ENCODE measurements at places on chromosomes 3 and 15. TPM values are rescaled to one million over a fixed set of nuclear protein-coding genes. Genes with fewer than 3 reads are reported as not detected.

Gene GOLGA8R
- polyA plus RNA-seq = not detected

Gene VPS8
- 20.4 TPM for polyA plus RNA-seq

Gene TLNRD1
- polyA plus RNA-seq = 10.6 TPM

Gene GOLGA8O
- polyA plus RNA-seq = not detected

Gene NPAP1
- 0.03 TPM for polyA plus RNA-seq

Gene ADAMTS9
- polyA plus RNA-seq = 15.4 TPM

Gene SERPINI1
- 0.92 TPM for polyA plus RNA-seq

Gene FBXL22
- 1.2 TPM for polyA plus RNA-seq

Gene ZNF619
- polyA plus RNA-seq = 1.2 TPM

Gene SLC38A3
- not detected for polyA plus RNA-seq

Gene UBR1
- polyA plus RNA-seq = 9.4 TPM

Gene OR5K4
- not detected for polyA plus RNA-seq

Gene MEX3B
- 1.2 TPM for polyA plus RNA-seq

Gene GOLGA8H
- polyA plus RNA-seq = not detected

Gene UROC1
- not detected for polyA plus RNA-seq

Gene SCAPER
- polyA plus RNA-seq = 16.8 TPM

Gene ZBED2
- not detected for polyA plus RNA-seq

Gene HCN4
- polyA plus RNA-seq = not detected

Gene SLC6A6
- 2.4 TPM for polyA plus RNA-seq

Gene PEX11A
- 18.6 TPM for polyA plus RNA-seq

Gene SLMAP
- 32.7 TPM for polyA plus RNA-seq

Gene CLDND1
- 34.8 TPM for polyA plus RNA-seq

Gene CCR8
- polyA plus RNA-seq = not detected

Gene DNAH12
- not detected for polyA plus RNA-seq

Gene HYAL1
- 15.1 TPM for polyA plus RNA-seq

Gene ASB14
- polyA plus RNA-seq = not detected

Gene KNG1
- polyA plus RNA-seq = 0.35 TPM

Gene GABRR3
- polyA plus RNA-seq = not detected

Gene PLCH1
- polyA plus RNA-seq = 1.2 TPM

Gene CLEC3B
- 50.5 TPM for polyA plus RNA-seq

Gene C2CD4B
- 1.2 TPM for polyA plus RNA-seq

Gene SHC4
- polyA plus RNA-seq = under 0.01 TPM

Gene DUOXA1
- polyA plus RNA-seq = not detected

Gene NDUFAF3
- 62.8 TPM for polyA plus RNA-seq

Gene GUCA1C
- polyA plus RNA-seq = not detected

Gene GRAMD1C
- polyA plus RNA-seq = 4.9 TPM

Gene EOMES
- polyA plus RNA-seq = 0.67 TPM

Gene TAGLN3
- 4.3 TPM for polyA plus RNA-seq

Gene CPNE9
- not detected for polyA plus RNA-seq

Gene CMTM7
- polyA plus RNA-seq = 6.9 TPM

Gene EFCC1
- polyA plus RNA-seq = 1.9 TPM

Gene CA12
- 76.2 TPM for polyA plus RNA-seq

Gene SLC28A1
- not detected for polyA plus RNA-seq

Gene CCR3
- polyA plus RNA-seq = 0.04 TPM

Gene TF
- 14.8 TPM for polyA plus RNA-seq

Gene C2CD4A
- 0.23 TPM for polyA plus RNA-seq

Gene MEIS2
- 4.2 TPM for polyA plus RNA-seq

Gene ALDH1A2
- 1.2 TPM for polyA plus RNA-seq

Gene PLOD2
- 36.7 TPM for polyA plus RNA-seq

Gene TCTA
- 40.2 TPM for polyA plus RNA-seq

Gene CACNA2D2
- polyA plus RNA-seq = not detected

Gene NTRK3
- polyA plus RNA-seq = not detected

Gene FBLN2
- 4.2 TPM for polyA plus RNA-seq

Gene OCA2
- not detected for polyA plus RNA-seq

Measured in sigmoid colon (tissue), 7 donors.